ENCODE measurements at places on chromosomes 2 and 18.

DNA sequence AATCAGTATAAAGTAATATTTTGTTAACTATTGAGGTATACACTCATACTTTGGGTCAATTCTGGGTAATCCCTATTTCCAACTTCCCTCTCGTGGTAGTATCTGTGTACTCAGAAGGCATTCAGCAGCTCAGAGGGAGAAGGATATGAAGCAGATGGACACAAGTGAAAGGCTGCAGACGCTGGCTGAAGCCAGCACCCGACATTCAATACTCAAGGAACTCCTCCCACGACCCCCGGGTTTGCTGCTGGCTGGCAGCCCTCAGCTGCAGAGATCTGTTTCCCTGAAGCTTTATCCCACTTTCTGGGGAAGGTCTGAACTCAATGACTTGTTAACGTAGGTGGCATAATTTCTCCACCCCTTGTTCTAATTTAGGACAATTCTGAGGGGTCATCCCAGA is 847.3 kb upstream of the SOX11 start:
- no peak for DNase-seq

- no peak for DNase-seq
Measured at GRCh38 chr2:24720310-24720709, 72.9 kb downstream of the PTRHD1 start.

DNA sequence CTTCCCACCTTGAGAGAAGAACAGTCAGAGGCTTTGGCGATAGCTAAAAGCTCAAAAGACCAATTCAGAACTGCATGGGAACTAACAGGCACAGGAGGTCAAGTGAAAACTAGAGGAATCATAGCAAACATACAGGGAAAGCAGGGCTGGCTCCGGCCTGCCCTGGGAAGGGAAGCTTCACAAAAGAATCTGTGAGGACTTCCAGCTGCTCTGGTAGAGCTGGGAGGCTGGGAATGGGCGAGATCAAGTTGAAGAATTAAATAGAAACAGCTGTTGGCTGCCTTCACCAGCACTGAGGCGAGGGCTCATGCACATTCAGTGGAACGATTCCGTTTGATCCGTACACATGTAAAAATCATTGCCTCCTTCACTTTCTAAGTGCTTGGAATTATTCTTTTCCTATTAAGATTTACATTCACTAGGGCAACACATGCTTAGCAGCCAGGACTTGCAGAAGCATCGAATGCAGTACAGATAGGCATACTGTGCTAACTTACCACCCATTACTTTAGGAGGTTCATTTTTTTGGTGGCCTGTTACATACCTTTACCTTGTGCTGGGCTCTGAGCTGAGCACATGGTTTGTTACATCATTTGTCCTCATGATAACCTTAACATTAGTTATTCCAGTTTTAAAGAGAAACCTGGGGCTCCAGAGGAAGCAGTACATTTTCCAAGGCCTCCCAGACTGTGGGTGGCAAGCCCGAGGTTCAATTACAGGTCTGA is 125.4 kb upstream of the RNF152 start:
- DNase-seq, result no peak

- DNase-seq, result no peak
Measured at GRCh38 chr18:10659594-10659993, 133.8 kb downstream of the NAPG start.

GRCh38 chr2:190534310-190535120 is at the start of gene NEMP2:
NEMP2 (minus strand) TSS chr2:190534722; CDS start chr2:190534655, 67 bp downstream.
- DNase-seq, result peak; percentile 72

DNA sequence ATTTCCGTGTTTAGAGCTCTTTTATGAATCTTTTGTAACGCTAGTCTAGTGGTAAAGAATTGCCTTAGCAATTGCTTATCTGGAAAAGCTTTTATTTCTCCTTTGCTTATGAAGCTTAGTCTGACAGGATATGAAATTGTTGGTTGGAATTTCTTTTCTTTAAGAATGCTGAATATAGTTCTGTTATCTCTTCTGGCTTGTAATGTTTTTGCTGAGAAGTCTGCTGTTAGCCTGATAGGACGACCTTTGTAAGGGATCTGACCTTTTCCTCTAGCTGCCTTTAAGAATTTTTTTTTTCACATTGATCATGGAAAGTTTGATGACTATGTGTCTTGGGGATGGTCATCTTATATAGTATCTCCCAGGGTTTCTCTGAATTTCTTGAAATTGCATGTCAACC is 101.1 kb downstream of the TRABD2A start:
- no peak for DNase-seq

- DNase-seq, result no peak
Measured at GRCh38 chr2:176725873-176726645, 456.8 kb downstream of the MTX2 start.

DNA sequence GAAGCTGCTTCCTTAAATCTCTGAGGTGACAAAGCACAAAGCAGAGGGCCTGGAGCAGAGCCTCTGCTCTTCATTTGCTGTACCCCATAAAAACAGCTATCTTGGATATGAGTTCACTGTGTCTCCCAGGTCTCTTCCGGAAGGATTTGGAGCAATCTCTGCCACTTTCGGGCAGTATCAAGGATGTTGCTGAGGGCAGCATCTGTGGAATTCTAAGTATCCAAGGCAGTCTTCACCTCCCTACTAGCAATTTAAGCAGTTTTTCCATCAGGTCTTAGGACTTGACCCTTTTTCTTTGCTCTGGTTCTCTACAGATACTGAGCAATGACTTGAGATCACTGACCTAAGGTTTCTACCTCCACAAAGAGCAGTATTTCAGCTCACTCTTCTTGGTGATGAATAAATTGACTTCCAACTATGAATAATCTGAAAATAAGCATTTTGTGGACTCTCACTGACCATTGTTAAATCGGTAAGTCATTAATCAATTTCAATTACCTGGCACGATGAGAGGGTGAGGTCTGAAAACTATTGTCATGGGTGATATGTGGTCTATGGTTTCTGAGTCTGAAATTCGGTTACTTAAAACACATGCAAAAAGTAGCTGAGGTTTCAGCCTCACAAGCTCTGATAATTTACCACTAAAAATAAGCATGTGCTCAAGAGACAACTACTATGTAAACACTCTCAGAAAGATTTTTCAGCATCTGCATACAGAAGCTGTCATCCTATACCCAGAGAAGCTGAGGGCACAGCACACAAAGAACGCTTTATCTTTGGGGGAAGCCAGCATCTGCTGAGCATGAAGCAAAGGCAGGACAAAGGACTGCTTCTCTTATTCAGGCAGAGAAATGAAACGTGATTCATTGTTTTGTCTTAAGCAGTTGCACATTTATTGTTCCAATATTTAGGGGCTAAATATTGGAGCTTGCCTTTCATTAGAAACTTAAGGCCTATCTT is 32.1 kb upstream of the SPATS2L start:
- no peak for DNase-seq

- DNase-seq, result no peak
Measured at GRCh38 chr2:31371691-31372090, 42.9 kb downstream of the XDH start.

GRCh38 chr2:36371070-36371874 is 15.7 kb downstream of the CRIM1 start:
- no peak for DNase-seq

DNA sequence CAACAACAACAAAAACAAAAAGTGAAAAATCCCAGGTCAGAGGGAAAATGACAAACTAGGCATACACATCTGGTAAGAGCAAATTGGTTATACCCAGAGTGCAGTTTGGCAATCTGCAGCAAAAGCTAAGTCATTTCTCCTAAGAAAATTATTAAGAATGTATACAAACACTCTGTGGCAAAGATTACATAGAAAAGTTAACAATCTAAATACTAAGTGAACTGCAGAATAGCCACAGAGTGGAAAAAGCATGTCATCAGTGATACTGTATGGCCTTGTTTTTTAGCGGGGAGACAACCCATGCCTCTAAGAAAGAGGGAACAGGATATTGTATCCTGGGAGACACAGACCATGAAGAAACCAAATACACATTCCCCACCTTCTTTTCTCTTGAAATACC is 136.0 kb upstream of the ITGB6 start:
- no peak for DNase-seq

DNA sequence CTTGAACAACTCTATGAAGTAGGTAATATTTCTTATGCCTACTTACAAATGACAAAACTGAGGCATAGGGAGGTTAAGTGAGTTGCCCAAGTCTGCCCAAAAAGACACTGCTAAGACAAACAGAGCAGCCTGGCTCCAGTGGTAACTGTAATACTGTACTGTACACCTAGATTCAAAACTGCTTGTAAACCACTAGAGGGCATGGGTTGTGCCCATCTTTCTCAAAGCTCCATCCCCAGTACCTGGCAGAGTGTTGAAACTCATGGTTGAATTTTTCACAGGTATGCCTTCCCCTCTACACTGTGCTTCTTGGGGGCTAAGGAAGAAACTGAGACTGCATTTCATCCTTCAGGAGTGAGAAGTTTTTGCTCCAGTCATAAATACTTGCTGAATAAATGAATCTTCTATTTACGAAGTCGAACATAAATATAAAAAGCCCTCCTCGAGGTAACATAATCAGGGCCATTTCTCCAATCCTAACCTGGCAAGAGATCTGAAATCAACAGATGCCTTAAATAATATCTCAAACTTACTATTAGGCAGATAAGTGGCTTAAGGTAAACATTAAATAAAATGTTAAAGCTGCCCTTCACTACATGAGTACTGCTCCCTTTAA is 2.0 kb downstream of the PPP4R1 start:
- DNase-seq, result no peak

DNA sequence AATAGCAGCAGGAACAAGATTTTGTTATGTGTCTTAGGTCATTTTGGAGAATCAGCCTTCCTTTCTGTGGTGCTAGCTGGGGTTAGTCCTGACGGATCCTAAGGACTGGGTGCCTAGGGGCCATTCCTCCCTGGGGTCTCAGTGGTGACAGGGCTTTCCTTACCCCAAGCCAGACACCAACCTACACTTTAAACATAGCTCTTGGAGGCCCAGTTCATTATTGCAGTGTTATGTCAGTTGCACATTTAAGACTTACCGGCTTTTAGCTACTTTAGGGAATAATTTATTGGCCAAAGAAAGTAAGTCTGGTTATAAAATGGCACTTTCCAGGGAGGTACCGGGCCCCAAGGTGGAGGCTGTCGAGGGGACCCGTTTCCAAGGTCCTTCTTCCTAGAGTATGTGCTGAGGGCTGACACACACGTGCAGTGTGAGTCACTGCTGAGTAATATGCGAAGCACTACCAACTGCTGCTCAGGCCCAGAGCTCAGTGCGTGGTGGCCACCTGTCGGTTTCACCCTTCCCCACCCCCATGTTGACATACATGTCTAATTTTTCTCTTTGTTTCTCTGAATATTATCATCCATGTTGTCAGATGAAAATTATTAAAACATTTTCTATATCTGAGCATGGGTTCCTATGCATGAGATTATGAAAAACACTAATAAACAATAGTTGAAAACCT is 37.0 kb upstream of the GRHL1 start:
- no peak for DNase-seq

DNA sequence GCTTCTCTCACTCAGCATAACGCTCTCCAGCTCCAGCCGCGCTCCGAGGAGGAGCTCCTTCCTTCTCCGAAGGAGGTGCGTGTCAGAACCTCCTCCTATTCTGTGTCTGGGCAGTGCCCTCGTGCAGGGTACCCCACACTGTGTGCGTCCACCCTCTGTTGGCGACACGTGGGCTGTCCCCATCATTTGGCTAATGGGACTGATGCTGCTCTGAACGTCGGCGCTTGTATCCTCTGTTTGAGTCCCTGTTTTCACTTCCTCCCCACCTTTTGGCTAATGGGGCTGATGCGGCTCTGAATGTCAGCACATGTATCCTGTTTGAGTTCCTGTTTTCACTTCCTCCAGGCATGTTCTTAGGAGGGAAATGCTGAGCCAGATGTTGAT is 22.2 kb downstream of the KCNG2 start:
- no peak for DNase-seq

DNA sequence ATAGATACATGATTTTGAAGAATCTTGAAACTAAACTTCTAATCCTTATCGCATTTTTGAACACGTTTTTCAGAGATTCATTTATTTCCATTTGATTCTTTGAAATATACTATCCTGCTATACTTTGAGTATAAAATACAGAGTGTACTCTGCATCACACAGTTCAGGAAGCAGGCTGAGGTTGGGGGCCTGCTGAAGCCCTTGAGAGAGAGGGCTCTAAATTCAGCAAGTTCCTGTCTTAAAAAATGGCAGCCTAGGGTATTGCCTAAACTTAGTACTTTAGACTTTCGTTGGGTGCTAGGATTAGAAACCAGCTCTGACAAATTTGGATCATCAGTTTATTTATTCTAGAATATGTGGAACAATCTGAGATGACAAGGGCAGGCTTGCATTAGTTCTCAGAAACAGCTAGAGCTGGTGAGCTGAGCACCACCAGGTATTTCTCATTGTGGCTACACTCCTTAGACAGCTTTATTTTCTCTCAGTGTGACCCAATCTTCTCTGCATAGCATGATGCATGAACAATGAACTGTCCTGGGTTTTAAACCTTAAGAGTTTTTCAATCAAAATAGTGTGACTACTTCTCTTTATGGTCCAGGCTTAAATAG is 49.1 kb downstream of the TFPI start:
- no peak for DNase-seq

- DNase-seq, result no peak
Measured at GRCh38 chr2:178829981-178830380, 22.8 kb upstream of the TTN start.

DNA sequence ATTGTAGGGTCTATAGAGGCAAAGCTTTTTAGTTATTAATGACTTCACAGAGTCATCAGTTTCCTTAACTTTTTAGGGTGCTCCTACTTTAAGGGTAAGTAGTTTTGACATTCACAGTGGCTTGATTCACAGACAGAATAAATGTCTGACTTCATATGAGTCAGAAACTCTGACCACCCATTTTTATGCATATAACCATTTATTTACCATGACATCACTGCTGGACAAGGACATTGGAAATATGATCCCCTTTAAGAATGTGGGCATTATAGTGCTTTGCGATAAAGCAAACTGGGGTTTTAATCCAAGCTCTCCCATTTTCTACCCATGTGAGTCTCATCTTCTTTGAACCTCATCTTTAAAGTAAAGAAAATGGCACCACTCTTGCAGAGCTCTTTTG is 162.0 kb upstream of the MC4R start:
- no peak for DNase-seq

DNA sequence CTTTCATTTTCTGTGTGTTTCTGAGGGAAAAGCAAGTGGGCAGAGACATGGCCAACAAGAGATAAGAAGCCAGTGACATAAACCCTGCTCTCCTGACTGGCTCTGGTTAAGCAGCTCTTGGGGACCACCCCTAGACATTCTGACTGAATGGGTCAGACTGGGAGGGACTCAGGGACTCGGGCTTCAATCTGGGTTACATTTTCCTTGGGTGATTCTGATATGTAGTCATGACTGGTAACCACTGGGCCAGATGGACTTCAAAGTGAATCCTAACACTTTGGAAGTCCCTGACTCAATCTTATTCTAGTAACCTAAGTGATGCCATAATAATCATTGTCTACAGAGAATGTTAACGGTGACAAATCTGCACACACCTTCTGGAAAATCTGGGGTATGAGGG is 397.8 kb downstream of the NBAS start:
- DNase-seq, result no peak

GRCh38 chr18:35942133-35942532 is 30.3 kb upstream of the RMP24 start:
- no peak for DNase-seq

GRCh38 chr18:56721031-56721430 is 69.9 kb downstream of the WDR7 start:
- DNase-seq, result no peak

GRCh38 chr2:108401800-108402199 is 24.0 kb downstream of the SULT1C4 start:
- DNase-seq, result no peak

GRCh38 chr18:53411511-53411910 is 813.0 kb downstream of the MBD2 start:
- no peak for DNase-seq

GRCh38 chr2:208618220-208618619 is 211.6 kb downstream of the PTH2R start:
- DNase-seq, result no peak
